Caki2 (cell line): ENCODE measurements at places on chromosomes 7 and 10. TPM values are rescaled to one million over a fixed set of nuclear protein-coding genes. Genes with fewer than 3 reads are reported as not detected.

Gene C7orf33
- not detected in 2 replicates for total RNA-seq

Gene KLF14
- not detected in 2 replicates for total RNA-seq

Gene RNF148
- not detected in 2 replicates for total RNA-seq

Gene PLEKHA1
- total RNA-seq = 42.6 and 58.2 TPM in 2 replicates

Gene ABCC2
- total RNA-seq = 64.4 and 68.4 TPM in 2 replicates

Gene ADARB2
- 0.14 TPM in 1 of 2 replicates, not detected in the other for total RNA-seq

- DNase-seq = peak; percentile 77
Measured at GRCh38 chr10:72133517-72133916, 45.2 kb upstream of the SPOCK2 start.

- no peak for DNase-seq
Measured at GRCh38 chr10:88097092-88097516, 233.7 kb downstream of the PTEN start.

DNA sequence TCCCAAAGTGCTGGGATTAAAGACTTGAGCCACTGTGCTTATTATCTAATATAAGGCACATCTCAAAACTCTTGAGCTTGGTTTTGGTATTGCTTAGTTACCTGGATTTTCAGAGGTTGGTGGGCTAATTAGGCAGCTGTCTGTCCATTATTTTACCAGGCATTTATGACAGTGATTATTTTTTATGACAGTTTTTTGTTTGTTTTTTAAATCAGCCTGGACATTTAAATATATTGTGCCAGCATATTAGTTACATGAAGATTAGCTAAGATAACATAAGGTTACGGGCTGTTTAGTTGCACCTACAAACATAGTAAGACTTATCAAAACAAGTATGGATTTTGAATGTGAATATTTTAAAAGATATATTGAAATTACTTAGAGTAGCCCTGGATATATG is 2.6 kb upstream of the ZRANB1 start:
- DNase-seq = no peak

DNA sequence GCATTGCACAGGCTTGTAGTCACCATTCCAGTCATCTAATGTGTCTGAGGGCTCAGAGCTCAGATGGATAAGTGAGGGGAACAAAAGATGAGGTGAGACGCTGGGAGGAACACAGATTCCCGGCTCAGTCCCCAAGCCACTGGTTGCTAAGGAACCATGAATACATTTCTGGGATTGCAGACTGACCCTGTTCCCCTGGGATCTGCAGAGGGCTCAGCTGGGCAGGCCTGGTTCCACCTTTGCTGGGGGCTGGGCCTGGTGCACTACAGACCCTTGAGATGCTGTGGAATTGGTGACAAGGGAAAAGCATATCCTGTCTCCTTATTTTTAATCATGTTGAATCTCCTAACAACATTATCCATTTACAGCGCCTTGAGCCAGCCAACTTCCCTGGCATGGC is 19.2 kb downstream of the ELFN1 start:
- no peak for DNase-seq

DNA sequence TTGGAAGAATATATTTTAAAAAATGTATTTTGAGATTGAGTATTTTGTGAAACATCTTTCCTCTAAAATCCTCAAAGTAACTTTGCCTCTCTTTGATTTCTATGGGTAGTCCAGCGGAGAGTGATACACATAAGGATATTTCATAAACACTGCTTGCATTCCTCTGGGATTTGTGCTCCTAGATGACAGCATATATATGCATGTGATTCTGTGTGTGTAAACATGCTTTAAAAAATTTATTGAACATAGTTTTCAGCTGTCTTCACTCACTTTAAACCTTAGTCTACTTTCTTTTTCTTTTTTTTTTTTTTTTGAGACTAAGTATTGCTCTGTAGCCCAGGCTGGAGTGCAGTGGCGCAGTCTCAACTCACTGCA is 84.6 kb downstream of the KAT6B start:
- no peak for DNase-seq

DNA sequence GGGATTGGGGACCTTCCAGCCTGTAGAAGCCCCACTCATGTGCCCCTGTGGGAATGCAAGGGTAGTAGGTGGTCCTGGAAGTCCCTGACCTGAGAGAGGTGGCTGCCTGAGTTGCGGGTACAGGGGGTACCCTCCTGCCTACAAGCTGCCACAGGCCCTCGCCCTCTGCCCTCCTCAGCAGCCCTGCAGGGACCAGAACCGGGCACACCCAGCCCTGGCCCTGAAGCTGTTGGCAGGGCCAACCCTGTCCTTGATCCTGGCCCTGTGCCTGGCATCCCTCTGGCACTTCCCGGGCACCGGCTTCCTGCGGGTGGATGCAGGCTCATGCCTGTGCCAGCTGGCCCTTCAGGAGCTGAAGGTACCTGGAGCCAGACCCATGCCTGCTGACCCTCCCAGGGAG is 54.9 kb upstream of the ELN start:
- DNase-seq = no peak

GRCh38 chr7:134724606-134725005 is 54.8 kb upstream of the CALD1 start:
- peak; percentile 6 for DNase-seq

GRCh38 chr10:110818311-110819256 is 53.1 kb upstream of the PDCD4 start:
- DNase-seq = no peak

GRCh38 chr10:3926258-3926657 is 141.2 kb upstream of the KLF6 start:
- DNase-seq = no peak

GRCh38 chr10:82910301-82910700 is 1035.3 kb downstream of the NRG3 start:
- no peak for DNase-seq

GRCh38 chr7:2143981-2144595 is 88.7 kb downstream of the MAD1L1 start:
- no peak for DNase-seq
